ENCODE measurements at places on chromosomes 2 and 18.

GRCh38 chr2:134234535-134234934 is 19.3 kb upstream of the MGAT5 start:
- no peak for DNase-seq

- no peak for DNase-seq
These were observed 31.3 kb downstream of the EXOC6B start for GRCh38 chr2:72794572-72794971.

DNA sequence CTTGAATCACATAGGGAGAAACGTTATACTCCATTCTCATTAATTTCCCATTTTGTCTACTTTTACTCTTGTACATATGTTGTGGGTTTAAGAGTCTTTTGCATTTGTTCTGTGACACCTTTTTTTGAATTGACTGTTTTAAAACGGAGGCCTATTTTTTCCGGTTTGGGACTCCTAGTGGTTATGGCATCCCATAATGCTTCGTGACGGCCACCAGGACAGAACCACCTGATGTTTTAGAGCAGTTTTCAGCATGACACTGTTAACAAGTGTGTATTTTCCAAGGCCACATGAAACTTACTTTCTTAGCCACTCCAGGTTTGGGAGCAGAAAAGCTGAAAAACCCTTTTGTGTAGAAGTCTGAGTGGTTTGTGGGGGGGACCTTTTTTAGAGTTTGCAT is 8.4 kb downstream of the SOX11 start:
- DNase-seq = no peak

DNA sequence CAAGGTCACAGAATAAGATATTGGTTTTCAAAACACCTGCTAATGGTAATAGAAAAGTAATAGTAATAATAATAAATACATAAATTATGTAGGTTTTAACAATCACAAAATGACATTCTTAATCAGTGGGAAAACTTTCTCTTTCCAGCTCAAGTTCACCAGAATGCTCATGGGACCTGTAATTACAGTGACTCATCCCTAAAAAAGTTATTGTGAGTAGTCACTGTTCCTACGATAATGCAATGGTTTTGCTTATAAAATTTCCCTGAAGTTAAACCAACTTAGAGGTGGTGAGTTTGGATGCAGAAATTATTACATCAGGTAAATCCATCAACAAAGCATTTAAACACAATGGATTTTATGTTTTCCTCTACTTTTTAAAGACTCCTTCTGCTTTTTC is 502.3 kb downstream of the PID1 start:
- DNase-seq = no peak

GRCh38 chr2:36461039-36461681 is 105.6 kb downstream of the CRIM1 start:
- no peak for DNase-seq

- DNase-seq = no peak
These were observed 6.1 kb downstream of the STK11IP start for GRCh38 chr2:219603771-219604170.

DNA sequence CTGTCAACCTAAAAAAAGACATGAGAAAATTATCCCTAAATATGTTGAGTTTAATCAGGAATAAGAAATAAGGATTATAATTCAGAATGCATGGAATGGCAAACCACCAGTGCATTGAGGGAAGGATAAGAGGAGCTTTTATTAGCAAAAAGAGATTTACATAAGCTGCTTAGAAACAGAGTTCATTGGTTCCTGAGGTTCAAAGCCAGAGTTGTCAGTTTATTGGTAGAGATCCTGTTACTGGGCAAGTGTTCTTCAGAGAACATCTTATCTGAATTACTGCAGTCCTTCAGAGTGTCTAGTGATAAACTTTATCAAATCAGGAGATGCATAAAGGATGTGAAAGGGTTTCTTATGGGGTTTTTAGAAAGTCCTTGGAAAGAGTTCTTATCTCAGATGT is 76.0 kb upstream of the MEX3C start:
- DNase-seq = no peak

GRCh38 chr18:11955239-11956029 is 25.9 kb upstream of the IMPA2 start:
- DNase-seq = no peak

DNA sequence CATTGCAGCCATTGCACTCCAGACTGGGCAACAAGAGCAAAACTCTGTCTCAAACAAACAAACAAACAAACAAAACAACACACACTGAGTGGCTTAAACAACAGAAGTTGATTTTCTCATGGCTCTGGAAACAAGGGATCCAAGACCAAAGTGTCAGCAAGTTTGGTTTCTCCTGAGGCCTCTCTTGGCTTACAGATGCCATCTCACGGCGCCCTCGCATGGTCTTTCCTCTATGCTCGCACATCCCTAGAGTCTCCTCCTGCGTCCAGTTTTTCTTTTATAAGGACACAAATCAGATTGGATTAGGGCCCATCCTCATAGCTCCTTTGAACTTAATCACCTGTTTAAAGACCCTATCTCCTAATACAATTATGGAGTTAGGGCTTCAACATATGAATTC is 133.4 kb upstream of the LRRTM1 start:
- DNase-seq = no peak

GRCh38 chr2:48250943-48251342 is 279.0 kb upstream of the STON1 start:
- no peak for DNase-seq

- no peak for DNase-seq
These were observed 56.1 kb downstream of the ASAP2 start for GRCh38 chr2:9262671-9263171.

DNA sequence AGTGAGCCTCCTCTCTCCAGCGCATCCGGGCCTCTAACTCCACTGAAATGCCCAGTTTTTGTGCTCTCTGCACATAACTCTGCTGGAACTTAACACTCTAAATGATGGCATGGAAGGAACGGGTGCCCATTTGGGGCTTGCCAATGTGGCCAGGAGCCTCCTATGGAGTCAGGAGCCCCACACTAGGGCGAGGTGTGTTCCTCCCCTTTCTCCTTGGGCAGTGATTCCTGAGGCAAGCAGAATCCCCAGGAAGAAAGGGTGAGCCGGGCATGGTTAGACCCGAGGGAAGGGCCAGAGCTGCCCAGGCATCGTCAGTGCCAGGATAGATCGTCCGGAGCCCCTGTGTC is 63.0 kb downstream of the DDX1 start:
- DNase-seq = no peak

GRCh38 chr2:181528441-181528840 is 71.3 kb downstream of the ITGA4 start:
- DNase-seq = no peak

All from activated naive CD4-positive, alpha-beta T cell (primary cell).